ENCODE measurements at places on chromosomes 2 and 18.

DNA sequence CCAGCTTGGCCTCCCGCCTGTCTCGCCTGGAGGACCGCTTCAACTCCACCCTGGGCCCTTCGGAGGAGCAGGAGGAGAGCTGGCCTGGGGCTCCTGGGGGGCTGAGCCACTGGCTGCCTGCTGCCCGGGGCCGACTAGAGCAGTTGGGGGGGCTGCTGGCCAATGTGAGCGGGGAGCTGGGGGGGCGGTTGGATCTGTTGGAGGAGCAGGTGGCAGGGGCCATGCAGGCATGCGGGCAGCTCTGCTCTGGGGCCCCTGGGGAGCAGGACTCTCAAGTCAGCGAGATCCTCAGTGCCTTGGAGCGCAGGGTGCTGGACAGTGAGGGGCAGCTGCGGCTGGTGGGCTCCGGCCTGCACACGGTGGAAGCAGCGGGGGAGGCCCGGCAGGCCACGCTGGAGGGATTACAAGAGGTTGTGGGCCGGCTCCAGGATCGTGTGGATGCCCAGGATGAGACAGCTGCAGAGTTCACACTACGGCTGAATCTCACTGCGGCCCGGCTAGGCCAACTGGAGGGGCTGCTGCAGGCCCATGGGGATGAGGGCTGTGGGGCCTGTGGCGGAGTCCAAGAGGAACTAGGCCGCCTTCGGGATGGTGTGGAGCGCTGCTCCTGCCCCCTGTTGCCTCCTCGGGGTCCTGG, 3.7 kb upstream of the KHK start:
- DNase-seq, result no peak

GRCh38 chr2:85011747-85012146, 40.8 kb downstream of the KCMF1 start:
- DNase-seq, result no peak

- DNase-seq, result no peak
Measured at GRCh38 chr2:128217671-128218070, 101.0 kb downstream of the HS6ST1 start.

GRCh38 chr2:43508209-43508608, 87.6 kb downstream of the THADA start:
- no peak for DNase-seq

- no peak for DNase-seq
Measured at GRCh38 chr2:29463181-29463900, 348.1 kb downstream of the CLIP4 start.

- DNase-seq, result no peak
Measured at GRCh38 chr2:27977731-27978312, 87.3 kb downstream of the BABAM2 start.

- no peak for DNase-seq
Measured at GRCh38 chr2:213098612-213099011, 52.8 kb downstream of the IKZF2 start.

GRCh38 chr2:183898641-183899040, 699.7 kb upstream of the ZNF804A start:
- no peak for DNase-seq

DNA sequence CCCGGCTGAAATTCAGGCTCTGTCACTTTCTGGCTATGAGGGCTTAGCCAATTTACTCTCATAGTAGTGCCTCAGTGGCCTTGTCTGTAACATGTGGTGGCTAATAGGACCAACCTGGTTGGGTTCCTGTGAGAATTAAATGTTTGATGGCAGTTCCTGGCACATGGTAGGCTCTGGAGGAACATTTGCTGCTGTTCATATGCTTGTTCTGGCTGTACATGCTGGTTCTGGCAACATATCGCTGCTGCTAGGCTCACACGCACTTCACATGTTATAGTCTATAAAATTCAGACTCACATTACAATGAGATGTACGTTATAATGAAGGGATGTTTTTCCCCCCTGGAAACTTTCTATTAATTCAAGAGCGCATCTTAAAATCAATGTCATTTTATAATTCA, 417.7 kb upstream of the GYPC start:
- DNase-seq, result no peak

- DNase-seq, result no peak
Measured at GRCh38 chr2:190432567-190433231, 24.5 kb downstream of the MFSD6 start.

DNA sequence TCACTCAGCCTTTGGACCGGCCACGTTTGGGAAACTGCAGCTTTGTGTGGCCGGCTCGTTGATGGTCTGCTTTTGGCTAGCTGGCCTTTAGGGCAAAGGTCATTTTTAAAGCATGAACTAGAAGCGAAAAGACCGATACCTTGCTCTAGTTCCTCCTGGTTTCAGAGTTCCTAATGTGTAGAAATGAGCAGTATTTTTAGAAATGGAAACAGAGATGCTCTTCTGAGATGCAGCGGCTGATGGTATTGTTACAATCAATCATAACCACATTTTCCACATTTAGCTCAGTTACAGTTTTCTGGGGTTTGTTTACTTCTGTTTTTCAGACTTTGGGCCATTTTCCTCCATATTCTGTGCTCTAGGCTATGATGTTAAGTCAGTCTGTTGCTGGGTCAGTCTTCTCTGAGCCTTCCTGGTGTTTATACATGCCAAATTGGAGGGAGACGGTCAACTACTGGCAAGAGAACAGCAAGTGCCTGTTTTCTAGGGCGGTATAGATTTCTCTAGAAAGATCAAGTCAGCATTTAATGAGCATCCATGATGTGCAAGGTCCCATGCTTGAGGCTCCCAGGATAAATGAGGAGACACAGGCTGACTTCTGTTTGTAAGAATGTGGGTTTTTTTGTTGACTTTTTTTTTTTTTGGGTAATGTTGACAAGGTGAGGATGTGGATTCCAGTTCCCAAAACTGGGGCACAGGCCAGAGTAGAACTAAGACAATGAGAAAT, 28.0 kb downstream of the RNF144A start:
- DNase-seq, result no peak
